ENCODE measurements at places on chromosomes 11 and 22.

GRCh38 chr11:7480113-7480512 lies 5.2 kb upstream of the OLFML1 start:
- no peak for DNase-seq

- no peak for DNase-seq
These were observed 4.4 kb downstream of the TSG101 start for GRCh38 chr11:18522388-18522787.

DNA sequence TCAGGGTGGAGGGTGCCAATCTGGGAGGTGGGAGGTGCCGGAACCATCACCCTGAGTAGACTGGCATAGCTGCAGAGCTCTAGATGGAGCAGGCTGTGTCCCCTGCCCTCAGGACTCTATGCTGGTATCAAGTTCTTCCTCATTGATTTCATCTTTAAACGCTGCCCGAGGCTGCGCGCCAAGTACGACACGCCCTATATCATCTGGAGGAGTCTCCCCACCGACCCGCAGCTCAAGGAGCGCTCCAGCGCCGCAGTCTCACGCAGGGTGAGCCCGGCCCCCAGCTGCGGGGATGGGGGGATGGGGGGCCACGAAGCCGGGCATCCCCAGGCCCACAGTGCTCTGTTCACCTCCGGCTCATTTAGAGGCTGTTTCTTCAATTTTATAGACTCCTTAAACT lies 52.5 kb downstream of the GRAMD4 start:
- DNase-seq = no peak

- no peak for DNase-seq
These were observed 61.8 kb upstream of the POU2AF2 start for GRCh38 chr11:111183706-111184105.

GRCh38 chr11:112523477-112523876 lies 262.8 kb upstream of the PLET1 start:
- peak; percentile 72 for DNase-seq

- DNase-seq = no peak
These were observed 91.4 kb downstream of the JRKL start for GRCh38 chr11:96481204-96481603.

- DNase-seq = no peak
These were observed 217.4 kb downstream of the BARX2 start for GRCh38 chr11:129593098-129593497.

- no peak for DNase-seq
These were observed 97.0 kb downstream of the PKNOX2 start for GRCh38 chr11:125261588-125261987.

DNA sequence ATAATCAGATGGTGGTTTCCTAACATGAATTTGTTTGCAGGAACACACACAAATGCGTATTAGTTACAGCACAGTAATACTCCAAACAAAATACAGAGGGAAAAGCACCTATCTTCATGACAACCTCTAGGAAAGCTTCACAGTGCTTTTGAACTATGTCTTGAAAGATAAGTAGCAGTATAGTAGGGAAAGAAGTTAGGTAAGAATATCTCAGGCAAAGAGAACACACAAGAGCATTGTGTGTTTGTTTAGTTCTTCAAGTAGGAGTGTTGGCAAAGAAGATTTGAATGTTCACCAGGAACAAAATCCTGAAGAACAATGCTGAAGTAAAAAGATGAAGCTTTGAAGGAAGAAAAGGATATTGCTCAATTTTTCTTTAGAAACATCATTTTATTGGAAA lies 54.1 kb downstream of the ANO5 start:
- DNase-seq = no peak

- no peak for DNase-seq
These were observed 31.5 kb downstream of the PTPRJ start for GRCh38 chr11:48011798-48012391.

GRCh38 chr11:36131721-36132397 lies 157.4 kb downstream of the COMMD9 start:
- DNase-seq = peak; percentile 3

GRCh38 chr11:17382046-17382728 lies 6.3 kb downstream of the KCNJ11 start:
- DNase-seq = no peak

- no peak for DNase-seq
These were observed 85.7 kb downstream of the DSCAML1 start for GRCh38 chr11:117711331-117711730.

DNA sequence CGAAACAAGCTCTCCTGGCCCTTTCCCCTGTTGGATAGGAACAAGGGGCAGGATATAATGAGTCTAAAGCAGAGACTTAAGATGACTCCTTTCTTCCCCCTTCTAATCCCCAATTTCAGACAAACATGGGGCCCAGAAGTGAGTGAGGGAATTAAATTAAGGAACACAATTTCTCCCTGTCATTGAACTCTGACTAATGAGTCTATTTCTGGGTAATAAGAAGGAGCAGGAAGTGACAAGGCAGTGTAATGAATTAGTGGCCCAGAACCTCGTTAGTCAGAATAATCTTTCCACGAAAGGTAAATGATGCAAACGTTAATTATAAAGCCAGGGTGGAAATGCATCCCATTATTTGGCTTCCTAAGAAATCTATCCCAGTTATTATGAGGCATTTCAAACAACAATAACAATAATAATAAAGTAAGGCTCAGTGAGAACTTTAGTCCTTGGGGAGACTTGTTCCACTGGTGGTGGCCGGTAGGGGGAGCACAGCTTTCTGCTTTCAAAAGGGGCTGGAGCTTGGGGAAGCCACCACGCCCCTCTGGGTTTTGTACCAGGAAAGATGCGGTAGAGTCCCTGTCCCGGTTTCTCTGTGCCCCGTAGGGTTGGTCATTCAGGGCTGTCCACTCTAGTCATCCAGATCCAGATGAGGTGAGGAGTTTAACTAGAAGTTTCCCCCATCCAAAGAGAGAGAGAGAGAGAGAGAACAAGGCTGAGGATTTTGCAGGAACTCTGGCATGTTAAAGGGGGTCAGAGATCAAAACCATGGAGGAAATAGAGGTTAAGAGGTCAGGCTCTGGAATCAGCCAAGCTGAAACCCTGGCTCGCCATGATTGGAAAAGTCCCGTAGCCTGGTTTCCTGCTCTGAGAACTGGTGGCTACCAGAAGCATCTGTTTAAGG lies 298.3 kb downstream of the NTM start:
- DNase-seq = no peak

All from C1 segment of cervical spinal cord (tissue), 14 donors.